ENCODE measurements at places on chromosomes 16 and 17.

GRCh38 chr17:39573447-39574298, 34.0 kb downstream of the NEUROD2 start:
- DNase-seq = peak; percentile 67

- no peak for DNase-seq
Measured at GRCh38 chr17:50110591-50111349, 15.6 kb downstream of the PDK2 start.

- no peak for DNase-seq
Measured at GRCh38 chr16:11395008-11395948, 50.0 kb downstream of the RMI2 start.

DNA sequence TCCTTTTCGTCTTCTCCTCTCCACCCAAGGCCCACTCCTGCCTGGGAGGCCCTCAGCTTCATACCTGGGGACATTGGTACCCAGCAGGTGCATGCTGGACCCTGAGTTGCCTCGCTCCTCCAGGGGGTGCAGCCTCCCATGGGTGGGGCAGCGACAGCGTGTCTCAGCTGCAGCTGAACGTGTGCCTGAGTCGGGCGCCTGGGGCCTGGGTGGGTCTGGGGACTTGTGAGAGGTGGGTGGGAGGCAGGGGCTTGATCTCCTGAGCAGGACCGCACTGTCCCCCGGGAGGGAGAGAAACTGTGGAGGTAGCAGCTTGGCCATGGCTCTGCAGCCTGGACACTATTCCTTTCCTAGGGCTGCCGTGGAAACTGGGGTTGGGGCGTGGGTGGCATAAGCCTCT, 24.8 kb upstream of the ENGASE start:
- no peak for DNase-seq

GRCh38 chr16:27437946-27438345, 36.0 kb downstream of the IL21R start:
- no peak for DNase-seq

DNA sequence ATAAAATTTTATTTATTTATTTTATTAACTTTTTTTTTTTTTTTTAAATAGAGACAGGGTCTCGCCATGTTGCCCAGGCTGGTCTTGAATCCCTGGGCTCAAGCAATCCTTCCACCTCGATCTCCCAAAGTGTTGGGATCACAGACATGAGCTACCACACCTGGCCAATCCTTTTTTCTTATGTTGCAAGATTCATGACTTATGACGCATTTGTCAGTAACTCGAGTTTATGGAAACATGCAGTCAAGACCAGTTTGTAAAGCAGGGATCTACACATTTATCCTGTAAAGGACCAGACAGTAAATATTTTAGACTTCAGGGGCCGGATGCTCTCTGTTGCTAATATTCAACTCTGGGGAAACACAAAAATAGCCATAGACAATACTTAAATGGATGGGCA, 9.4 kb upstream of the MAP2K6 start:
- DNase-seq = no peak

DNA sequence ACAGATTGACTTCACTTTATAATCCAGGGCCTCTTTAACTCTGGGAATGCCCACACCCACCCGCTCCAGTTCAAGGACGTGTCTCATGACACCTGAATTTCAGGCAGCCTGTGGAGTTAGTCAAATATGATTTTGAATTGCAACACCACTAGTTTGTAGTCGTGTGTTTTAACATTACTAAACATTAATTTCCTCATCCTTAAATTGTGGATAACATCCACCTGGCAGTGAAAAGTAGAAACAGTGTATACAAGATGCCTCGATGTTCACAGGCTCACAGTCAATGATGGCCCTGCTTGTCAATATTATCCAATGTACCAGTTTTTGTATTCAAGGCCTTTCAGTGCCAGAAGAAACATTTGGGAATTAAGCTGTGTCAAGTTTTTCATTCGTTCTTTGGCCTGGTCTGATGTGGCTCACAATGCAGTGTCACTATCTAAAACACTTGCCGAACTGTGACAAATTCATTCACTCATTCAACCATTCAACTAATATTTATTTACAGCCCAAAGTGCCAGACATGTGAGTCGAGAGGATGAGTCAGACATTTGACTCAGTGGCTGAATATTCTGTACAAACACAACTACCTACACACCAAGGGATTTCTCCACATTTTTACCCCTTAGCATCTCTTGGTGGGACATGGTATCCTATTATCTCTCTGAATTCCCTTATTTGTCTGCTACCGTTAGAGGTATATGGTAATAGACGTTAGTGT, 1.4 kb downstream of the MEIOB start:
- DNase-seq = no peak

- peak; percentile 12 for DNase-seq
Measured at GRCh38 chr17:9529033-9529700, 46.5 kb downstream of the STX8 start.

GRCh38 chr17:50181591-50182560, 16.1 kb downstream of the SGCA start:
- DNase-seq = no peak

GRCh38 chr17:62187681-62188080, 122.6 kb upstream of the MED13 start:
- no peak for DNase-seq

GRCh38 chr16:55039931-55040330, 109.3 kb downstream of the IRX5 start:
- DNase-seq = no peak

DNA sequence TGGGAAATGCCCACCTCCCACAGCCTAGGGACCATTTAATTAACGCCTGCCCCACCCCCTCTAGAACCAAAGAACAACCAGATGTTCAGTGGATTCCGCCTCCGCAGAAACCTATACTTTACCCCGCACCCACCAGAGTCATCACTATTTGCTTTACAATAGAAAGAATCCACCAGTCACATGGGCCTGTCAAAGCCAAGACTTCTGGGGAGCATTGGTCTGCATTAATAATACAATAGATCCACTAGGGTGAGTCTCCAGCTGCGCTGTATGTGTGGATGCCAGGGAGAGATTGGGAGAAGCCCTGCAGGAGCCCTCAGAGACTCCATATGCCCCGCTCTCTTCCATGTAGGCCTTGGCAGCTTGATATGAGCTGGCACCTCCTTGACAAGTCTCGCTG, 31.3 kb downstream of the CLEC19A start:
- DNase-seq = no peak

GRCh38 chr17:32621612-32622312, 135.0 kb downstream of the CDK5R1 start:
- DNase-seq = no peak

DNA sequence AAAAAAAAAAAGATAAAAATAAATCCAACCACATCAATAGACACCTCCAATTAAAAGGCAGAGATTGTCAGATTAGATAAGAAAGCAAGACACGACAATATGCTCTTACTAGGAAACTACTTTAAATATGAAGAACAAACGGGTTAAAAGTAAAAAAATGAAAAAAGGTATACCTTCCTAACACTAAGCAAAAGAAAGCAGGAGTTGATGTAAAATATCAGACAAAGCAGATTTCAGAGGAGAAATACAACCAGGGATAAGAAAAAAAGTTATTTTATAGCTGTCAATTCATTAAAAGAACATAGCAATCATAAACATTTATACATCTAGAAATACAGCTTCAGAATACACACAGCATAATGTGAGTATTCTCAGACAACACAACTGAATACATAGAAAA, 49.7 kb upstream of the CCDC182 start:
- no peak for DNase-seq

DNA sequence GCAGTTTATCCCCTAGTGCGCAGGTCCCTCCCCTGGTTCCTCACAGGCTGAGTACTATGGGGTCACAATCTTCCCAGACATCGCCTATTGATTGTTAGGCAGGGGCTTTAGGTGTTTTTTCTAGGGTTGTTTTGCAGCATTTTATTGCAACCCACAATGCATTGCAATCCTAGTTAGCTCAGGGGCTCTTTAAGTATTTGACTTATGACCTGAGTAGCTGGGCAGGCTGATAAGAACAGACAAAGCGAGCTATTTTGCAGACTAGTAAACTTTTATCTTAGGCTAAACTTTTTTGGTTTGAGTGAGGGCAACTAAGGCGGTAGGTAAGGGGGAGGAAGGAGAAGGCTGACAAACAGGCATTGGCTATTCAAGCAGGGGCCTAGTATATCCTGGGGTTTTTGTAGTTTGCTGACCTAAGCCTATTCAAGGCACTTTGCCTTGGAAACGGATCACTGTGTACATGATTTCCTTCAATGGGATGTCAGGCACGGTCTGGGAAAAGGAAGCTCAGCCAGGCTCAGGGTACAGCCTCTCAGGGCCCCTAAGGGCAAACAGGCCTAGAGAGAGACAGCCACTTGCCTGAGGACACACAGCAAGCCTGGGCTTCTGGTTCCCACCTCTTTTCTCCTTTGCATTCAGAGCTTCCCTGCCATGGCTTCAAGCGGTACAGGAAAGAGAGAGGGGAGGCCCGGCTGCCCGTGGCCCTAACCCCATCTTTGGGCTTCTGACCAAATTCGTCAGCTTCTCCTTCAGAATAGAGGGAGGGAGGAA, 6.4 kb downstream of the DRC7 start:
- DNase-seq = no peak

GRCh38 chr16:47524007-47524405, 62.9 kb downstream of the PHKB start:
- no peak for DNase-seq

GRCh38 chr16:77612596-77612995, 109.7 kb upstream of the NUDT7 start:
- DNase-seq = no peak

GRCh38 chr16:46996952-46997458, 23.5 kb upstream of the DNAJA2 start:
- DNase-seq = no peak

DNA sequence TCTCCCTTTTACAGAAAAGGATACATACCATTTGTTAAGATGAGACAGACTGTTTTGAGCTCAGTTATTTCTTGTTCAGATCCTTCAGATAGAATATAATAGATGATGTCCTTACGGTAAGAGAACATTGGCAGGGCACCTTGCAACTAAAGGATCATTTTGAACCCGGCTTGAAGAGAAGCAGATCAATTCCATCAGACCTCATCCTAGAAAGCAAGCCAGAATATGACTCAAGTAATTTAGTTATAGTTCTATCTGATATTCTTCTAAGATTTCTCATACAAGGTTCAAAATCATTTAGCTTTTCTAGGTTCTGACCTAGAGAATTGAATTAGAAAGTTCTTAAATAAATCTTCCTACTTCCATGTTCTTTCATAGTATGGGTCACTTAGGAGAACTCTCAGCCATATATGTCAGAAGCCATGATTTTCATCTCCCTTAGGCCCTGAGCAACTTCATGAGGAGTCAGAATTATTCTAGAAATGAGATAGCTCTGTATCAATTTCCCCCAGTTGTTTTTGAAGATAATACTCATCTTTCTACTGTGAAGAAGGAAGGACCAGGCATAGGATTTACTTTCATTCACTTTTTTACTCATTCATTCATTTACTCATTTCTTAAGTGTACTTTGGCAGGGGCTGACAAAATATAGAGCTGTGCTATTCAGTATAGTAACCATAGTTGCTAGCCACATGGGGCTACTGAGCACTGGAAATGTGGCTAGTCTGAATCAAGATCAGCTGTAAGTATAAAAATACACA, 2.5 kb upstream of the CMTM1 start:
- no peak for DNase-seq

DNA sequence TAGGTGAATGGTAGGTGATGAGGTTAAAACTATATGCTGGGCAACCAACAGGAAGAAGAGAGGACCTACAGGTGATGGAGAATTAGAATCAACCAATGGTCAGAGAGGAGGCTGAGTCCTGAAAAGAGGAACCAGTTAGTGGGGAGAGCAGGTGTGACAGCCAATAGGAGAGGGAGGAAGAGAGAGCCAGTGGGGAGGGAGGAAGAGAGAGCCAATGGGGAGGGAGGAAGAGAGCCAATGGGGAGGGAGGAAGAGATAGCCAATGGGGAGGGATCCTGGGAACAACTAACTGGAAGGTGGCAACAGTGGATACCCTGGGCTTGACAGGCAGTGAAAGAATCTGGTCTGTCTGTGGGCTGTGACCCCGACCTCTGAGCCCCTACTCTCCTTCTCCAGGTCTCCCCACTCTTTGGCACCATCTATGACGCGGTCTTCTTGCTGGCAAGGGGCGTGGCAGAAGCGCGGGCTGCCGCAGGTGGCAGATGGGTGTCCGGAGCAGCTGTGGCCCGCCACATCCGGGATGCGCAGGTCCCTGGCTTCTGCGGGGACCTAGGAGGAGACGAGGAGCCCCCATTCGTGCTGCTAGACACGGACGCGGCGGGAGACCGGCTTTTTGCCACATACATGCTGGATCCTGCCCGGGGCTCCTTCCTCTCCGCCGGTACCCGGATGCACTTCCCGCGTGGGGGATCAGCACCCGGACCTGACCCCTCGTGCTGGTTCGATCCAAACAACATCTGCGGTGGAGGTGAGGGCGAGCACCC, 3.7 kb downstream of the GUCY2D start:
- no peak for DNase-seq

DNA sequence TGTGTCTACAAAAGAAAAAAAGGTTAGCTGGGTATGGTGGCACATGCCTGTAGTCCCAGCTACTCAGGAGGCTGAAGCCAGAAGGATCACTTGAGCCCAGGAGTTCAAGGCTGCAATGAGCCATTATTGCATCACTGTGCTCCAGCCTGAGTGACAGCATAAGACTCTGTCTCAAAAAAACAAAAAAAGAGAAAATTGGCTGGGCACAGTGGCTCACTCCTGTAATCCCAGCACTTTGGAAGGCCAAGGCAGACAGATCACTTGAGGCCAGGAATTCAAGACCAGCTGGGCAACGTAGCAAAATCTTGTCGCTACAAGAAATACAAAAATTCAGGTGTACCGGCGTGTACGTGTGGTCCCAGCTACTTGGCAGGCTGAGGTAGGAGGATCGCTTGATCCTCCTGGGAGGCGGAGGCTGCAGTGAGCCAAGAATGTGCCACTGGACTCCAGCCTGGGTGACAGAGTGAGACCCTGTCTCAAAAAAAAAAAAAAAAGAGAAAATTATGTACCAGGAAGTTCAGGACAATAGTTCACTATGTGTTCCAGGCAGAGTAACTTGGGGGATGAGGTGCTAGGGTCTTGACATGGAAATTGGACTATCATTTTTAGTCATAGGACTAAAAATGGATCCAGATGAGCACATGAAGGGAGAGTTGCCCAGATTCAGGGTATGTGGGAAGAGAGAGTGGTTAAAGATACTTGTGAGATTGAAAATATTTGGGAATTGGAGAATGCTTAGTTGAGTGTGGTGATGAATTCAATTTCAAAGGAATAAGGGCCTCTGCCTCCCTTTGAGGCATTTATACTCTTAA, 11.0 kb downstream of the ALDH3A2 start:
- no peak for DNase-seq

DNA sequence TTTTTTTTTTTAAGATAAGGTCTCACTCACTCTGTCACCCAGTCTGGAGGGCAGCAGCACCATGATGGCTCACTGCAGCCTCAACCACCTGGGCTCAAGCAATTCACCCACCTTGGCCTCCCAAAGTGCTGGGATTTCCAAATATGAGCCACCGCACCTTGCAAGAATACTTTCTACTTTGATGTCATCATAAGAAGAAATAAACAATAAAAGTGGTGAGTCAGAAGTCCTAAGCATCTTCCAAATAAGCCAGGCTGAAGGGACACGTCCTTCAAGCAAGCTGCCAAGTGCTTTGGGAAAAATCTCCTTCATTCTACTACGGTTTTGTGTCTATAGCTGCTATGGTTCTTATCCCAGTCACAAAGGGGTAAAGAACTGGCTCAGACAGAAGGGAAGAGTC, 20.3 kb downstream of the HASPIN start:
- DNase-seq = no peak

GRCh38 chr17:5201011-5201410, 9.3 kb upstream of the ZNF594 start:
- no peak for DNase-seq
